Stimulated activated CD4-positive, alpha-beta T cell treated with anti-CD3 and anti-CD28 coated beads, Interleukin-1b, Interleukin-23, amount 100 ng/mL, for 1 hour (primary cell): ENCODE measurements at places on chromosomes 2 and 18.

- DNase-seq: no peak
Observed at GRCh38 chr2:37554155-37554510, 117.3 kb downstream of the CDC42EP3 start.

GRCh38 chr2:110832740-110833139 lies 100.4 kb downstream of the ACOXL start:
- no peak for DNase-seq

- no peak for DNase-seq
Observed at GRCh38 chr2:46821600-46821999, 94.0 kb downstream of the MCFD2 start.

GRCh38 chr2:74191596-74192380 lies 6.6 kb upstream of the MTHFD2 start:
- DNase-seq: no peak

DNA sequence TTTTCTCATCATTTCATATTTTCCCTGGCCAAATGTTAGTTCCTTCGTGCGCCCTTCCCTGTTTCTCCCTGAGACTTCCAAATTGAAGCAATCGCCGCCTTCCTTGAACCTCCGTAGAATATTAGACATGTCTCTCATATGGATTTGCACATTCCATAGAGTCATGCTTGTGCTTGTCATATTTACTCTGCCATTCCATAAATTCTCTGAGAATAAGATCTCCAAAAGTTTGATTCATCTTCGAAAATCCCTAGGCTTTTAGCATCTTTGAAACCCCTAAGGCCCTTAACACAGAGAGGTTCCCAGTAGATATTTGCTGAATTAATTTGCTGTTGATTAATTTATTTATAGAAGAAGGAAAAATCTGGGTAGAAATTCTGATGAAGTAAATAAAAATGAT lies 202.2 kb upstream of the PIK3C3 start:
- DNase-seq: no peak

DNA sequence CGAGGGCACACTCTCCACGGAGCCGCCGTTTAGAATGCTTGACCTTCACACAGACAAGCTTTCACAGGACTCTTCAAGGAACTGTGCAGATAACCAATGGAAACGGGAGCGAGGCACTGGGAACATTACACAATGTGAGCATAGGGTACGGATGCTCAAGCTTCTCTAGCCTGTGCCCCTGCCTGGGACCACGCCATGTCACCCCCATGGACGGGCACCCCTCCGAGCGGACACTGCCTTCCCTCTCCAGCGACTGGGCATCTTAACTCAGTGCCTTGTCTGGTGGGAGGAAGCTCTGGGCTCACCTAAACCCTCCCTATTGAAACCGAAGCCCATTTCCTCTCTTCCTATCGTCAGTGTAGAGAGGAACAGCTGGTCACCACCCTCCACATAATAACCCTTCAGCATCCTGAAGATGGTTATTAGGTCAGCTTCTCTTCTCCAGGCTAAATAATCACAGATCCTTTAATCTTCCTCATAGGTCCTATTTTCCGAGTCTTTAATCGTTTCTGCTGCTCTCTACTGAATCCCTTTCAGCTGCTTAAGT lies 626.7 kb downstream of the GALR1 start:
- DNase-seq: no peak
